Left renal cortex interstitium (tissue), 4 donors: ENCODE measurements at places on chromosomes 4 and X. TPM values are rescaled to one million over a fixed set of nuclear protein-coding genes. Genes with fewer than 3 reads are reported as not detected.

DNA sequence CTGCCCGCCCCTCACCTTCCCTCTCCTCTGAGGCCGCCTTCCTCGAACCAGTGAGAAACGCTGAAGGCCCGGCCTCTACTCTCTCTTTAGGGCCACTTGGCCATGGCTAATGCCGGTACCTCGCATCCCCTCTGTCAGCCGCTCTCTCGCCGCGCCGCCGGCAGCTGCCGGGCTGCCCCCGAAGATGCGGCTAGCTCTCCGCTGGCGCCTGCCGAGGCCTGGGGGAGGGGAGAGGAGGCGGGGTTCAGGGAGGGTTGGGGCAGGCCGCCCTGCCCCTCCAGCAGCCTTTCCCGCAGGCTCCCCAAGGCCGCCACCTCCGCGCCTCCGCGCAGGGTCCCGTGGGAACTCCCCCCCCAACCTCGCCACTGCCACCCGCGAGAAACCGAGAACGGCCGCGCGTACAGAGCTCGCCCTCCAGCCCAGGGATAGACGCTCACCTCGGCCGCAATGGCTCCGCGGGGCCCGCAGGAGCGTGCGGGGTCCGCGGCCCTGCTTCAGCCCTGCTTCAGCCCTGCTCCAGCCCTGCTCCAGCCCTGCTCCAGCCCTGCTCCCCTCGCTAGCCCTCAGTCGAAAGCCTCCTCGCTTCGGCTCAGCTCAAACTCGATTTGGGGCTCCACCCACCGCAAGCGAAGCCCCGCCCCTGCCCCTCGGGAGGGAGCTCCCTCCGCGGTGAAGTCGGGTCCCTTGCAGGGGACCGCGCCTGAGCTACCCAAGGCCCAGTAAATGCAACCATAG lies at the start of gene HUWE1:
Gene HUWE1, minus strand, starts transcription at position 569 of the 735 bp plus-strand sequence. CDS start 32,612 bp downstream, outside the sequence.
- DNase-seq, result peak; percentile 63

The BTK gene
- 2.3 TPM for polyA plus RNA-seq

DNA sequence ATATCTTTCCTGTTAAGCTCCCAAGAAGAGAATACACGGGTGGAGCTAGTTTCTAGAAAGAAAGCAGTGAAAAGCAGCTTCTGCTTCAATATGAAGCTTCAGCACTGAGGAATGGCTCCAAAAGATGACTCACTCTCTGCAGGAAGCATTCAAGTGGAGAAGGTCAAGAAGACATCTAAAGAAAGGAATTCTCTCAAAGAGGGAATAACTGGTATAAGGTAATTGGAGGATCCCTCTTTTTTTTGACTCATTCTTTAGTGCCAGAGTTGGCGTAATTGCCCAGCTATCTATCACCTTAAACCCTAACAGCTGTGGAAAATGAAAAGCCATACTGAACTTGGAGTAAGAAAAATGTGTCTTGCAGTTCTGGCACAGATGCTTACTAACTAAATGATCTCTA lies 3.5 kb downstream of the EDA2R start:
- no peak for DNase-seq

The FGD1 gene
- 20.7 TPM for polyA plus RNA-seq

The HERC6 gene
- 9.6 TPM for polyA plus RNA-seq

- peak; percentile 34 for DNase-seq
These were observed 59.2 kb downstream of the SLC7A11 start for GRCh38 chr4:138182838-138183426.

- no peak for DNase-seq
These were observed 40.0 kb downstream of the VGLL1 start for GRCh38 chrX:136572030-136572429.

The USP26 gene
- polyA plus RNA-seq, result not detected

DNA sequence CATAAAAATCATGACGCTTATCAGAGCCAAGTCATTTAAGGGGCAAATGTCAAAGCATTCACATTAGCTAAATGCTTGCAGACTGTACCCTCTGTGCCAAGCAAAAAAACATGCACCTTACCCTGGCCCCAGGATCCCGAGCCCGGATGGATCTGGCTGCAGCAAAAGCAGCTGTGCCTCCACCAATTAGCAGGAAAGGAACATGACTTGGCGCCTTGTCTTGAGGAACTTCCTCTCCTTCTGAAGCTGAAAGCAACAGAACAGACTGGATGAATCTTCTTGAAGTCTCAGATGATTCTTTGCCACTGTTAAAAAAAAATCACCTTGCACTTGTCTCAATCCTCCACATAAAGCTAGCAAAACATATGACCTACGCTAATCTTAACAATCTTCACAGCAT lies 18.0 kb downstream of the AIFM1 start:
- DNase-seq, result no peak

DNA sequence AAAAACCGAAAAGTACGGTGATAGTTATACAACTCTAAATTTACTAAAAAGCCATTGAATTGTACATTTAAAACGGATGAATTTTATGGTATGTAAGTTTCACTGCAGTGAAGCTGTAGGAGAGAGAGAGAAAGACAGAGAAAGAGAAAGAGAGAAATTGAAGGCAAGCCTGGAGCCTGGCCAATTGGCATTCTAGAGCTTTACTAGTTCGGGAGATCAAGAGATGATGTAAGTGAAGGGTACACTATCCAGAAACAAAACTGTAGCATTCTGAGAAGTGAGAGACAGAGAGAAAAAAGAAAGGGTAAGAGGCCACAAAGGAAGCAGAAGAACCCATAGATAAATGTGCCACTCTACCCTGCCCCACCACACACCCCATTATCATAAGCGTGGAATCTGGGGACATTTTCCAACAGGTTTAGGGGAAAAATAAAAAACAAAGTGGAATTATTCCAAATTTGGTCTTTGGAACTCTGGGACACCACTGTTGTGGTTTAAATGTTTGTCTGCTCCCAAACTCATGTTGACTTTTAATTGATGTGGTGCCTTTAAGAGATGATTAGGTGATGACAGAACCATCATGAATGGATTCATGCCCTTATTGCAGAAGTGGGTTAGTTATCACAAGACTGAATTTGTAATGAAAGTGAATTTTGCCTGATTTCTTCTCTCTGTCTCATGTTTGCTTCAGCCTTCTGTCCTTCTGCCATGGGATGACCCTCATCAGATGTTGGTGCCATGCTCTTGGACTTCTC lies 123.0 kb upstream of the PLS3 start:
- no peak for DNase-seq

DNA sequence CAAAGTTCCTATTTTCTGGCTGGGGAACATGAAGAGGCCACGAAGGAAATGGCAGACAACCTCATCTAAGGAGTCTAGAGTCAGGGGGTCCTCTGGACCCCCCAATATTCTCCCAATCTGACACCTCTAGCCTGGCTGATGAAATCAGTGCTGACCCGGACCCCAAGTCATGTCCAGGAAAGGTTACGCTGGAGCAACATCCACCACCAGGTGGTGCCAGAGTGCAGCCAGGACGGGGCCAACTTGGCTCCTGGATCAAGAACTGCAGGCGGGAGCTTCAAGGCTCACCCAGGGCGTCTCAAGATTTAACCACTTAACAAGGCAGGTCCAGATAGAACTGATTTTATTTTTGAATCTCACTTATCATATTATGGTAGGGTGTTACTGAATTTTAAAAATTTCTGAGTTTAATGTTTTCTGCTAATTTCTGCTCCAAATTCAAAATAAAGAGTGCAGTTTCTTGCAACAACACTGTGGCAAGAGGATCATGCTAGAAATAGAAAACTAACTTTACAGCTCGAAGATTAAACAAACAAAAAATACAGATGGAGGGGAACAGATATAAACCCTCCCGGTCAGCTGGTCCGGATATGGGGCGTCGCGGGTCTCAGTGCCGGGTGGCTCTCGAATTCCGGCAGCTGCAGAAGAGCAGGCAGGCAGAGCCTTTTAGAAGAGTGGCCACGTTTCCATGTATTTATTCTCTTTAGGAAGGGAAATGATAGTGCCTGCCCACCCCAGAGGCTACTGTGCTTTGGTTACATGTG lies 135.5 kb downstream of the AFAP1 start:
- DNase-seq, result no peak

The TENM3 gene
- 16.2 TPM for polyA plus RNA-seq

- DNase-seq, result no peak
These were observed 269.2 kb upstream of the NRK start for GRCh38 chrX:105553118-105553517.

The COX7B2 gene
- not detected for polyA plus RNA-seq

The GPR173 gene
- polyA plus RNA-seq, result 28.6 TPM

- no peak for DNase-seq
These were observed 116.1 kb downstream of the REELD1 start for GRCh38 chr4:146330392-146330791.

DNA sequence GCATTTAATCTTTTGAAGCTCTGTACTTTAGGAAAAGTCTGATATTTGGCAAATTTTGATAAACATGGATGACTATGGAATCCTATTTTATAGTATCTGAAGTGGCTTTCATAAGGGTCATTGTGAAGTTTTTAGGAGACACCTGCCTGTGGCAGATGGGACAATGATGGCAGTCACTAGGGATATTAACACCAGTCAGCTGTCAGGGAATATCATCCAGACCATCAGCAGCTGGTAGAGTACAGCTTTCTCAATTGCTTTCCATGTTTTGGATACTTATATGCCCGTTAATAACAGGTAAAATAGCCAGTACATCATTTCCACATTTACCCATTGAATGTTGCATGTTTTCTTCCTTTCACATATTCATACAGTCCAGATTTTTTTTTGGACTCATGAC lies 39.1 kb downstream of the NPNT start:
- DNase-seq, result no peak

The GAGE13 gene
- not detected for polyA plus RNA-seq

DNA sequence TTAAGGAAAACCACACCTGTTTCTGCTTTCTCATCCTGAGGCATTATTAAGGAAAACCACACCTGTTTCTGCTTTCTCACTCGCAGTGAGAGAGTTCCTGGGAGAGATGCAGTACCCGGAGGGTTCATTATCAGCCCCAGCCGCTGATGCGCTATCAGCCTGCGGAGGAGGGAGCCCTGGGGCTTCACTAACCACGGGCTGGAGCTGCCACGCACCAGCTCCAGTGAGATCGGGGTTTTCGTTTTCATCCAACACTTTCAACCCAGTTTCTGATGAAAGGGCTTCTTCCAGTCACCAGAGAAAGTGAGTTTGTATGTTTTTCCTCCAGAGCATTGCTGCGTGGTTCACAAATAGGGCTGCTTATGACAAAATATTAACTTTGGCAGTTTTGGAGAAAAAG lies 93.2 kb upstream of the PRKX start:
- DNase-seq, result no peak
